ENCODE measurements at places on chromosomes 3 and 15.

- DNase-seq = no peak
Measured at GRCh38 chr3:76638006-76638405, 401.9 kb upstream of the ROBO2 start.

- no peak for DNase-seq
Measured at GRCh38 chr3:195524171-195524896, 18.8 kb downstream of the PPP1R2 start.

- DNase-seq = no peak
Measured at GRCh38 chr3:7520059-7520458, 659.1 kb downstream of the GRM7 start.

GRCh38 chr3:191296041-191296541, 33.1 kb upstream of the CCDC50 start:
- no peak for DNase-seq

- DNase-seq = no peak
Measured at GRCh38 chr3:44227632-44228031, 14.1 kb upstream of the TOPAZ1 start.

DNA sequence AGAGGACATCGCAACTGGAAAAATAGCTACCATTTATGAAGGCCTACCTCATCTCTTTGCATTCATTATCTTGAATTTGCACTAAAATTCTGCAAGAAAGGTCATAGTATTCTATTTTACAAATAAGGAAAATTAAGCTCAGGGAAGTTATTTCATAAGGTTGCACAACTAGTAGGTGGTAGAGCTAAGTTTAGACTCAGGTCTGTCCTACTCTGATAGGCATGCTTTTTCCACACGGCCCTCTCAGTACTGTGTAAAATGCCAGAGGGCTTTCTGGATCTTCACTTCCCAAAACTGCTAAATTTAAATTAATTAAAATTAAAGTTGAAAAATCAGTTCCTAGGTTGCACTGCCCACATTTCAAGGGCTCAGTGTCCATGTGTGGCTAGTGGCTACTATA, 18.3 kb downstream of the MAP2K1 start:
- DNase-seq = no peak

DNA sequence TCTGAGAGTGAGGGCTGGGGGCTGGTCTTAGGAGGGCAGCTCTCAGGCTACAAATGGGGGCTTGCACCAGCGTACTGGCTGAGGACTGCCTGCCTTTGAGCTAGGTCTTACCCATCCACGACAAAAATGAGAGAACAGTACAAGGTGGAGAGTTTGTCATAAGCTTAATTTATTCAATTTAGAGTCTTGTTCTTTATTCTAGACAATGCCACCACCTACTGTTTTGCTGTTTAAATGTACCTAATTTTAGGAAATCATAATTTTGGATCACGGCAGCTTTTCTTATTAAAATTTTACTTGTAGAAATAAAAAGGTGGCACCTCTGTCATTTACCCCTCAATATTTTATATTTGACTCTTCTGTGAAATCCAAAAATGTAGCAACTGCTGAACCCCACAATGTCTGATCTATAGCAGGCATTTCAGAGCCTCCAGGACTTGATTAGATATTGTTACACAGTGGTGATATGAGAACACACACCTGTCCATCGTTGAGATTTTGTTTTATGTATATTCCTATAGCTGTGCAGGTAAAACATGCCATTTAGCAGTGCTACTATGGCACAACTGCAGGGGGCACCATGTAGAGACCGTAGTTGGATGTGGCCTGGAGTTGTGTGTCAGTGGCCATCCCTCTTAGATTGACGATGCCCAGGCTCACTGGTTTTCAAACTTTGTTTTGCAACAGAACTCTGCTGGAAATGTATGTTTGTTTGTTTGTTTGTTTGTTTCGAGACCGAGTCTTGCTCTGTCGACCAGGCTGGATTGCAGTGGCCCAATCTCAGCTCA, 88.6 kb downstream of the SLCO3A1 start:
- DNase-seq = no peak

DNA sequence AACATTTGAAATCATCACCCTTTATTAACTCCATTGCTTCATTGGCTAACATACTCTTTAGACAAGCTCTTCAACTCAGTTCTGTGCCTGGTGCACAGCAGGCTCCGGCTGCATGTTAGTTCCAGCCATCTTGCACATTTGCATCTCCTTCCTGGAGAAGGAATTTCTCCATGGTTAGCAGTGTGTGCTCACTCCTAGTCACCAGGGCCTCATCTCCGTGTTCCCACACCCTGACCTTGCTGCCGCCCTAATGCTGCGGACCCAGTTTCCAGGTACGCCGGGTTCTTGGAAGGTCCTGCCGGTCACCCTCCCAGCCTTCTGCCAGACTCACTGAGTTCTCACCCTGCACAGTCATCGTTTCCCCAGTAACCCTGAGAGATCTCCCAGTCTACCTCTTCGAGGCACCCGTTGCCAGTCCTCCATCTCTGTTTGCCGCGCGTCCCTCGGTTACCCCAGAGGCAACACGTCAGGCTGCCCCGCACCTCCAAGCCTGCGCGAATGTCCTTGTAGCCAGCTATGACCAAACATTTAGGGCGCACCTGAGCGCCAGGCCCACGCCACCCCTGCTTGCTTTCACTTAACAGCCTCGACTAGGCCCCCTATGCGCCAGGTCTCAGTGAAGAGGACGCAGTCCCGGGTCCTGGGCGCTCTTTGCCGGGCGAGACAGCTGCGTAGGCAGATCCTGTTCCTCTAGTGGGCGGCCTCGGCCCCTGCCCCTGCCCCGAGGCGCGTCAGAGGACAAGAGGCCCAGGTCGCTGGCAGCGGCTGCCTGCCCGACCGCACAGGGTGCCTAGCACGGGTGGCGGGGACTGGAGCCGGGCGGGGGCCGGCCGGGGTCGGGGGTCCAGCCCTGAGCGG, 747 bp upstream of the ZNF592 start:
- no peak for DNase-seq

DNA sequence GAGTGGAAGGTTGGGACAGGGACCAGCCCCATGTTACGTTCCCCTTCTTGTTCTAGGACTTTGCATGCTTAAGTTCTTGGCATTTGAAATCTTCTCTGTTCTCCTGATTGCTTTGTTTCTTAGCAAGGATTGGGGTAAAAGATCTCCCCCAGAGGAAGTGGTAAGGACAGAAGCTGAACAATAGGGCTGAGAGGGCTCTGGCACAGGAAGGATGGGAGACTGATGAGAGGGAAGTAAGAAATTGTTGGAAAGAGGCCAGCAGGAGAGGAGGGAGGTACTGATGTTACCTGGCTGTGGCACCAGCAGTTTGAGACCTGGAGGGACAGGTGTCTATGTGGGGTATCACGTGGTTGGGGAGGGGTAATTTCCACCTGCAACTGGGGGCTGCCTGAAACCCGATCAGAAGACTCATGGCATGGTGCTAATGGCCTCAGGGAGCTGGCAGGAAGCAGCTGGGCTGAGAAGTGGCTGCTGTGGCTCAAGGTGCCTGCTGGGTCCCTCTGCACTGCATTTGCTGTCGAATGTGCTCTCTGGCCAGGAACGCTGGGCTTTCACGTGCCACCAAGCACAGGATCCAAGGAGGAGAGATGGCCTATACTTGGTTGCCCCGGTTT, 108.4 kb downstream of the LSM3 start:
- no peak for DNase-seq

GRCh38 chr3:71989165-71989564, 204.2 kb upstream of the PROK2 start:
- DNase-seq = no peak

GRCh38 chr15:95208988-95209387, 977.6 kb downstream of the MCTP2 start:
- no peak for DNase-seq

GRCh38 chr3:151267066-151267465, 11.3 kb downstream of the P2RY14 start:
- no peak for DNase-seq

GRCh38 chr3:159854500-159855124, 134.0 kb upstream of the IL12A start:
- peak; percentile 73 for DNase-seq

DNA sequence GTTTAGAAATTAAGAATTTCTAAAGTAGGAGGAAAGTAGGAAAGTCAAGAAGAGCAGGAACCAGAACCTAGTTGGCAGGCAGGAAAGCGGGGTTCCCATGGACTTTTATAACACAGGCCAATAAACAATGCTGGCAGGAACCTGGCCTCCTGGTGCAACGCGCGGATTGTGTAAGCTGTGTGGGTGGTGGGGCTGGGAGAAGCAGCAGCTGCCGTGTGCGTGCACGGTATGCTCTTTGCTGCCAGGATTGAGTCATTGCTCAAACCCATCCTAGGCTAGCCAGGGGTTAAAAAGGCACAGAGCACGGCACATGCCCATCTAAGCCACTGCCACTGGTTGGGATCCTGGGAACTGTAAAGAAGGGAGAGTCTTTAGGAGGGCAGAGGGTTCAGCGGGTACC, 209.9 kb upstream of the RGMA start:
- no peak for DNase-seq

DNA sequence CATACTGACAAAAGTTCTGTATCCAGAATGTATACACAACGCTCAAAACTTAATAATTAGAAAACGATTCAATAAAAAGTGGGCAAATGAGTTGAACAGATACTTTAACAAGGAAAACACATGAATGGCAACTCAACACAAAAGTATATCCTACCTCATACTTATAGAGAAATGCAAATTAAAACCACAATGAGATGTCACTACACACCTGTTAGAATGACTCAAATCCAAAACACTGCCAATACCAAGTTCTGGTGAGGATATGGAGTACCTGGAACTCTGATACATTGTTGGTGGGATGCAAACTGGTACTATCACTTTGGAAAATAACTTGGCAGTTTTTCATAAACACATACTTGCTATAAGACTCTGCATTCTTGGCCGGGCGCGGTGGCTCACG, 42.1 kb downstream of the PRTG start:
- no peak for DNase-seq

- peak; percentile 15 for DNase-seq
Measured at GRCh38 chr15:65796610-65797078, 4.6 kb upstream of the DENND4A start.

GRCh38 chr15:47473106-47473725, 244.1 kb upstream of the SEMA6D start:
- no peak for DNase-seq

- peak; percentile 96 for DNase-seq
Measured at GRCh38 chr3:5058471-5058951, 63.6 kb upstream of the ARL8B start.

GRCh38 chr3:193800138-193801043, 207.4 kb downstream of the OPA1 start:
- DNase-seq = no peak

- DNase-seq = no peak
Measured at GRCh38 chr3:31486865-31487533, 45.7 kb upstream of the STT3B start.

- DNase-seq = no peak
Measured at GRCh38 chr3:70970171-70970570, 613.4 kb downstream of the FOXP1 start.

- no peak for DNase-seq
Measured at GRCh38 chr3:72750405-72750965, 97.8 kb downstream of the SHQ1 start.

- no peak for DNase-seq
Measured at GRCh38 chr3:41846850-41847249, 115.1 kb downstream of the ULK4 start.

DNA sequence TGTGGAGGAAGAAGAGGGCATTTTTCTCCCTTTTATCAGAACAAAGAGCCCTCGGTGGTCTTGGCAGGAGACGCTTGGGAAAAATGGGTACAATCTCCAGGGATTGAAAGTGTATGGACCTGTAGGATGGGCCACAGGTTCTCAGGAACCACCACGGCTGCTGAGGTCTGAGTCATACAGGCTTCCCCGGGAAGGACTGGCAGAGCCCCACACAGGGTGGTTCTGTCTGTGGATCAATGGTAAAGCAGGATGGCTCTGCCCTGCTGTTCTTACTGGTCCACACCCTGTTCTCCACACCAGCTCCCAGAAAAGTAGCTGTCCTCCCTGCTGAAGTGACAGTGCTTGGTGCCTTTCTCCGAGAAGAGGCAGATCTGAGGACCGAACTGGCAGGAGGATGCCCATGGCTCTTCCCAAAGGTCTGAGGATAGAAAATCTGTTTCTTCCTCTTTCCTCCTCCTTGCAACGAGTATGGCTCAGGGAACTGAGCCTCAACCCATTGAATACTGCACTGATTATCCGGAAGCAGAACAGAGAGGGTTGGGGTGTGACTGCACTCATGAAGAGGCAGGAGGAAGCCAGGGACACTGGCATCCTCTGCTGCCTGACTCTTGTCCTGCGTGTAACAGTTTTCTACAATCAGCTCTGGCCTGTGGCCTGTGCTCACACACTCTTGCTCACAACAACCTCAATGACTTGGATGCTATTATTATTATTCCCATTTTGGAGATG, 39.0 kb downstream of the KIF9 start:
- no peak for DNase-seq

DNA sequence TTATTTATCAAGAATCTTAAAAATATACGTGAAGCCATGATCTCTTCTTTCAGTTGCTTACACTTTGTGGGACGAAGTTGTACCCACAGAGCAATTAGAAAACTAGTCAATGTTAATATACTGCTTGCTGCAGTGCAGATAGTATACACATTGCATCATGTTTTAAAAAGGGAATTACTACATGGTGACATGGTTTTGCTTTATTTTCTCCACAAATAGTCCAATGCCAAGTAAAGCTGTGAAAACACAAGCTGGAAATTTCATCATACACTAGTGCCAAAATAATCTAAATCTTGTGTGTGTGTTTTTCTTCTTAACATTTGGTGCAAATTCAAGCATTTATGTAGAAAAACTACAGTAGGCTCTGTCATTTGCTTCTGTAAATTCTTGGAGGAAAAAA, 233.0 kb downstream of the EPHA3 start:
- DNase-seq = no peak

DNA sequence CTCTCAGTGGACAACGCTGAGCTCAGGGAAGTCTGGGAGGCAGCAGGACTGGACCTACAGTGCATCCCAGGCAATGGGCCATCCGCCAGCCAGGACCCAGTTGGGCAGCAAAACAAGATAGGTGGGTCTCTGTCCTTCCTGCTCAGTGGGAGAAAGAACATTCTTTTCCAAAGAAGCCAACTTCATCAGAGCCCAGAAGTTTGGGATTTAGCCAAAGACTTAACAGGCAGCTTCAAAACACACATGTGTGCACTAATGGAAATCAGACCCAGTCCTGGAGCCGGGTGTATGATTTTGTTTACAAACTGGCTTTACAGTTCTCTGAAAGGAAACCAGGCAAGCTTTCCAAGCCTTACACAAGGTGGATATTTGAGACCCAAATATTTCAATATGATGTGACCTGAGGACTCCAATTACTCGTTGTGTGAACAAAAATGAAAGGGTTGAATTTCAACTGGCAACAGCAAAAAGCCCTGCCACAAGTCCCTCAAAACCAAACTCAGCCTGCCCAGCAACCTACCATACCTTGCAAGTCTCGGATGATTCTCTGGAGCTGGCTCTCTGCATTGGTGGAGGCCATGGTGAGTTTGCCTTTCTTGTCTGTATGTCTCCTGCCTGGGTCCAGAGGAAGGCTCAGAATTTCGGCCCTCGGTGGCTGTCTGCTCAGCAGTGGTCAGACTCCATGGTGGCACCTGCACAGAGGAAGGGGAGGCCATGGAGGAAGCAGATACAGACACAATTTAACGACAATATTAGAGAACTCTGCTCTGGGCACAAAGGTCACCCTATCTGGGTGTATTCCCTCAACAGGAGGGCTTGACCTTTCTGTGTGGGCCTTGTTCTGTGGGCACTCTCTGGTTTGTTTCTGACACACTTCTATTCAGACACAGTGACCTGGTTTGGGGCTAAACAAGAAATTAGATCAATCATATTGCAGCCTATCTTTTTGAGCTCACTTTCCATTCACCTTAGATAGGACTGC, 11.0 kb downstream of the FYCO1 start:
- peak; percentile 61 for DNase-seq

GRCh38 chr15:62119227-62119864, 45.7 kb downstream of the C2CD4B start:
- DNase-seq = peak; percentile 87

Measured in fibroblast of skin of left biceps (primary cell).